ENCODE measurements at places on chromosomes 3 and 15.
A peak's percentile ranks its signal among the peaks of the same experiment; 100 is the strongest.

GRCh38 chr3:54830658-54831057, 97.2 kb downstream of the LRTM1 start:
- DNase-seq = no peak

GRCh38 chr3:124540550-124541211, 189.6 kb upstream of the UMPS start:
- no peak for DNase-seq

- DNase-seq = no peak
Observed at GRCh38 chr15:75620058-75620820, 5.3 kb downstream of the SNUPN start.

- DNase-seq = no peak
Observed at GRCh38 chr15:28979208-28979841, 93.6 kb downstream of the APBA2 start.

GRCh38 chr3:44418549-44418948, 58.9 kb downstream of the ZNF445 start:
- DNase-seq = no peak

- no peak for DNase-seq
Observed at GRCh38 chr3:66625505-66626216, 124.8 kb upstream of the LRIG1 start.

DNA sequence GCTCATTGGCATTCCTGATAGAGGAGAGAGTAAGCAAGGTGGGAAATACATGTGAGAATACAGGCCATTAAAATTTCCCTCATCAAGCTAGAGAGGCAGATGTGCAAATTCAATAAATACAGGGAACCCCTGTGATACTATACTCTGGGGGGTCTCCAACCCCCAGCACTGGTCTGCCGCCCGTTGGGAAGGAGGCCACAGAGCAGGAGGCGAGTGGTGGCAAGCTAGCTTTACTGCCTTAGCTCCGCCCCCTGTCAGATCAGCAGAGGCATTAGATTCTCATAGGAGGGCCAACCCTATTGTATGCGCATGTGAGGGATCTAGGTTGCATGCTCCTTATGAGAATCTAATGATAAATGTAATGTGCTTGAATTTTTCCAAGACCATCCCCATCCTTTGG, 97.1 kb upstream of the PLSCR5 start:
- no peak for DNase-seq

DNA sequence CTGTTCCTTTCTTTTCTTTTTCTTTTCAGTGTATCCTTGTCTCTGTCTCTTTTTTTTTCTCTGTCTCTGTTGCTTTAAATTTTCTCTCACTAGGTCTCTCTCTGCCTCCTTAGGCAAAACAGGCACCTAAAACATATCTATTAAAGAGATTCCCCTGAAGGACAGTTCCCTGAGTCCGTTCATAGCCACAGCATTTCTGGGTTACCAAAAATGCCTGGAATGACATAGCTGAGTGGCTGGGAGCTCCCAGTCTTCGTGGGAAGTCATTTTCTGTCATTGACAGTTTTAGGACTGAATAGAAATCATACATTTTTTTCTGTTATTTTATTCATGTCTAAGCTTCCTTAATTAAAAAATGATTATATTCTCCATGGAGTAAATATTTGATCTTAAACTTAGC, 323.8 kb upstream of the AZI2 start:
- no peak for DNase-seq

- no peak for DNase-seq
Observed at GRCh38 chr3:126256251-126256650, 75.9 kb upstream of the ALDH1L1 start.

DNA sequence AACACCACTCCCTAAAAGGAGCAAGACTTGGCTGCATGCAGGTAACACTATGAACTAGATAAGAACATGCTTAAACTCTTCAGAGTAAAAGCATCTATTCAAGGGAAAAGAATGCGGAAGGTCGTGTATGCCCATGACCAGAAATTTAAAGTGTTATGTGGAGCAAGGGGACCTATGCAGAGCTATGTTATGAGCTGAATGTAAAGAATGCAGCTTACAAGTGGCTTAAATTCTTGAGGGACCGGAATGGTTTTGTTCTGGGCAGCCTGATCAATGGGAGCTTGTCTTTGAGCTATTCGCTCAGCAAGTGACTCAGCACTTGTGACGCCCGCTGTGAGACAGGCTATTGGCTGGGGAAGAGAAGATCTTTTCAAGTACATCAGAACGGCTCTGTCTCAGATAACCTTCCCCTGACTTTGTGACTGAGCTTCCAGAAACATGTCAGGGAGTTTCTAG, 367.5 kb upstream of the THBS1 start:
- no peak for DNase-seq

DNA sequence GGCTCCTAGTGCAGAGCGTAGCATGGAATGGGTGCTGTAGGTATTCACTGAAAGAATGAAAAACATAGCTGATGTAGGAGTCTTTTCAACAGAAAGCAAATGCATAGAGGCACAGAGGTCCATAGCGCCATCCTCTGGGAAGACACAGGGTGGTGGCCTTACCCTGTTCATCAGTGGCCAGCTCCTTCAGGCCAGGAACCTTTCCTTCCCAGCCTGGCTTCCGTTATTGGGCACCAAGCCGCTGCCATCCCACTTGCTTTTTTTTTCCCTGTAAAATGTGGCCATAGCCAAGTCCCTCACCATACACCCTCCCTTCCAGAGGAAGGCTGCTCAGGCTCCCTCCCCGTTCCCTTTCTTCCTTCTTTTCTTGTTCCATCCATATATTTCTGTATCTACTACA, 118.1 kb downstream of the ZNF621 start:
- no peak for DNase-seq

DNA sequence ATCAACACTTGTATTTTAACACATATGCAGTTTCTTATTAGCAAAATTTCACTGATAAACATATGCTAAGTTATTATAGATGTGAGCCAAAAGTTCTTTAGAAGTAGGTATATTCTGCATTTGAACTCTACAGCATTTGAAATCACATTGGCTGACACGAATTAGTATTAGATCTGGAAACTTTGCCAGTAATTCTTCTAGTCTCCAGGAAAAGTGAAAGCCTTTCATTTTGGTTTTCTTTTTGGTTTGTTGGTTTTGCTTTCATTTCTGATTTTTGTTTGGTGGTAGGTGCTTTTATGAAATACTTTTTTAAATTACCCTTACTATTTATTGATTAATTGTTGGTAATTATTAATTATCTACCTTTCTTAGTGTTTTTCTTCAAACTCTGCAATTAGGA, 72.9 kb downstream of the RBMS3 start:
- no peak for DNase-seq

- no peak for DNase-seq
Observed at GRCh38 chr15:79140846-79141570, 50.4 kb upstream of the RASGRF1 start.

DNA sequence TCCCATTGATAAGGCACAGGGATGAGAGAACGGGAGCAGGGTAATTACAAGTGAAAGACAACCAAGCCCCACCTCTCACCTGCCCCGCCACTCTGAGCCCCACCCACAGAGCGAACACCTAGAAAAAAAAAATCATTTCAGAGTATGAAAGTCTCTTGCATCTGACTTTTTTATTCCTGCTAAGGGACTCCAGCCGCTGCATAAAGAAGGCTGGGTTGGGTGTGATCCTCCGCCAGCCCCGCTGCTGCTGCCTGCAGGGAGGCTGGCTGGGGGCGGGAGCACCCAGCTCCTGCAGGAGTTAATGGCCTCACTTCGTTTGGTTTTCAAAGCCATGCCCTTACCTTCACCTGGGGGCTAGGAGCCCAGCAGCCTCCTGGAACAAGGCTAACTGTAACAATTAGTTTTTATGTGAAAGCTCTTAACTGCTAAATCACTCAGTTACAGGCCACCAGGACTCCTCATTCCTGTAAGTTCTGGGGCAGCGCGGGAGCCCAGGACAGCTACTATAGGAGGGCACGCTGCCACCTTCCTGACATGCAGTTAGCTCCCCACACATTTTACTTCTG, 78.0 kb upstream of the SNRPA1 start:
- DNase-seq = no peak

DNA sequence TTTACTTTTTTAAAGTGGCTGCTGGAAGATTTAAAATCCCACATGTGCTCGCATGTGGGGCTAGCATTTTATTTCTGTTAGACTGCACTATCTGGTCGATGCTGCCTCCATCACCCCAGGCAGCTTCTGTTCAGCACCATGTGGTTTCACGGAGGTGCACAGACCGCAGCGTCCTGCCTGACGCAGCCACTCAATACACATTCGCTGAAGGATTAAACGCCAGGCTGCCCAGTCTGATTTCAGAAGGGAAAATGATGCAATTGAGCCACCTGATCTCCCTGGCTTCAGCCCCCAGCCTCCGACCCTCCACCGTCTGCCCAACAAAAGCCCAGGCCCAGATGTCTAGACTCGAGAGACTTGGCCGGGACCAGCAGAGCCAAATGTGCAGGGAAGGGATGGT, 84.5 kb downstream of the MEGF11 start:
- no peak for DNase-seq

GRCh38 chr15:97174886-97175540, 785.5 kb upstream of the ARRDC4 start:
- DNase-seq = no peak

DNA sequence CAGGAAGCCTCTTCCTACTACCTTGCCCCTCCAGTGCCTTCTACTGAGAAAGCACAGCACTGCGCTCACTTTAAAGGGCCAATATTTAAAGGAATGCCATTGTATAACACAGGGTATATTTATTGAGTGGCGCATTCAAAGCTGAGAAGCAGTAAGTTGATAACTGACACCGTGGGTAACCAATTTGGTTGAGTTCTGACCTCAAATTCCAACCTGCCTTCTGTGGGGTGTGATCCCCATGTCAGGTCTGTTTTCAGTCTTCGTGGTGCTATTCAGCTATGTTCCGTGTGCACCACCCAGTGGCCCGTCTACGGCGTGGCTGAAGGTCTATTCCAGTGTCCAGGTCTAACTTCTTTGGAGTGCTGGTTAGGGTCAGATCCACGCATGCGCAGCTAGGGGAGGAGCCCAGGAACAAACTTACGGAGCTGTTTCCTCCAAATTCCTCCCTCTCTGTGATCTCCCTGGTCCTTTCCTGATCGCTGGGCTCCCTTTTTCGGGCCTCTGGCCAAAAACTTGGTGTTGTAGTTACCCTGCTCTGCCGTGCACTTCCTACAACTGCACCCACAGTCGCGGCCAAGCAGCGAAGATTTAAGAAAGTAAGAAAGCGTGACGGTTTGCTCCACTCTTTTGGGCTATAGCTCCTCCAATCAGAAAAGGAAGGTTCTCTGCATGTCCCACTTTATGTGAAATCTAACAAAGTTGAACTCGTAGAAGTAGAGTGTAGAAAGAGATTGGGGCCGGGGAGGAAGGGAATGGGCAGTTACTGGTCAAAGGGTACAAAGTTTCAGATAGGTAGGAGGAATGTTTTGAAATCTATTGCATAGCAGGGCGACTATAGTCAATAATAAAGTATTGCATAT, 7.7 kb downstream of the LRRC2 start:
- peak; percentile 78 for DNase-seq

DNA sequence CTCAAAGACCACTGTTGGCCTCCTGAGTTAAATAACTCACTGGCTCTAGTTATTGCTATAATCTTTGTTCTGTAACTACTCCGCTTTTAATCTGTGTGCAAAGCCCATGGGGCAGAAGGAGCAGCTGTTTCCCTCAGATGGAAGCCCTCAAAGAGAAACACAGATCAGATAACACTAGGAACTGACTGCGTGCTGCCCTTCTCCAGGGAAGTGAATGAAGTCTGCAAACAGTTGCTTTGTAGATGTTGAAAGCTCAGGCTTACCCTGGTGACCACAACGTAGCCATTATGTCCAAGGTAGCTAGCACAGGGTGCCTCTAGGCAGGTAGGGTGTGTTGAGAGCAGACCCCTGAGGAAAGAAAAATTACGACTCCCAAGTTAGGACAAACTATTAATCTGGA, 152.3 kb upstream of the STAC start:
- no peak for DNase-seq

DNA sequence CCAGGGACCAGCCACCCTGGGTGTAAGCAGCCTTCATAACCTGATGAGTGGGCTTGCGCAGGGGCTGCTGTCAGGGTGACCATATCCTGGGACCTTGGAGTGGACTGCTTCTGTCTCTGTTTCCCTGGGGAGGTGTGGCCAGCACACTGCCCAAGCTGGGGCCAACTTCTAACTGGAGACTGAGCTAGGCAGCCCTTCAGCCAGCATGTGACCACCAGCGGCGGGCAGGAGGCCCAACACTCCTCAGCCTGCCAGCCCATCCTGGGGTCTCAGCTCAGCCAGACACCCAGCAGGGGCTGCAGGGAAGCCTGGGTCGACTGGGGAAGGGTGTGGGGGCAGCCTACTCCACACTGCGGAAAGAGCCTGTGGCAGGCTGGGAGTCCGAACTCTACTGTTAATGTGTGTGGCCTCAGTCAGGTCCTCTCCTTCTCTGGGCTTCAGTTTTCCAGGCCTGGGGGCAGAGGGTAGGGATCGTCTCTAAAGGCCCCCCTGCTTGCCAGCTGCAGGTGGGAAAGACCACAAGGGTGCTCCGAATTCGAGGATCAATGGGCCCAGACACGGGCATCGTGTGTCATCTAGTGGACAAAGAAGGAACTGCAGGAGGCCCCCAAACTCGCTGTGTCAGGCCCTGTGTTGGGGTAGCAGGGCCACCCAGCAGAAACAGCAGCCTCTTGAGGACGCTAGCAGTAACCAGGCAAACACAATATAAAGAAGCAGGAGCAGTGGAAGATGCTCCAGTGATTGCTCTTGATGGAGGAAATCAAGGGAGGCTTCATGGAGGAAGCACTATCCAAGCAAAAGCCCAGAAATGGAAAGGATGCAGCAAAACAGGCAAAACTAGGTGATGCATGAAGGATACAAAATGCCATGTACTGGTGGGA, 2.0 kb upstream of the SEMA3G start:
- peak; percentile 87 for DNase-seq

GRCh38 chr15:75599401-75599800, 20.3 kb upstream of the PTPN9 start:
- no peak for DNase-seq

GRCh38 chr3:189517981-189518380, 113.2 kb upstream of the TP63 start:
- DNase-seq = no peak

GRCh38 chr15:74490339-74490689, 29.4 kb upstream of the UBL7 start:
- no peak for DNase-seq

- no peak for DNase-seq
Observed at GRCh38 chr15:87489902-87490665, 766.5 kb downstream of the NTRK3 start.

- DNase-seq = no peak
Observed at GRCh38 chr15:41013691-41014414, 60.6 kb downstream of the CHAC1 start.

DNA sequence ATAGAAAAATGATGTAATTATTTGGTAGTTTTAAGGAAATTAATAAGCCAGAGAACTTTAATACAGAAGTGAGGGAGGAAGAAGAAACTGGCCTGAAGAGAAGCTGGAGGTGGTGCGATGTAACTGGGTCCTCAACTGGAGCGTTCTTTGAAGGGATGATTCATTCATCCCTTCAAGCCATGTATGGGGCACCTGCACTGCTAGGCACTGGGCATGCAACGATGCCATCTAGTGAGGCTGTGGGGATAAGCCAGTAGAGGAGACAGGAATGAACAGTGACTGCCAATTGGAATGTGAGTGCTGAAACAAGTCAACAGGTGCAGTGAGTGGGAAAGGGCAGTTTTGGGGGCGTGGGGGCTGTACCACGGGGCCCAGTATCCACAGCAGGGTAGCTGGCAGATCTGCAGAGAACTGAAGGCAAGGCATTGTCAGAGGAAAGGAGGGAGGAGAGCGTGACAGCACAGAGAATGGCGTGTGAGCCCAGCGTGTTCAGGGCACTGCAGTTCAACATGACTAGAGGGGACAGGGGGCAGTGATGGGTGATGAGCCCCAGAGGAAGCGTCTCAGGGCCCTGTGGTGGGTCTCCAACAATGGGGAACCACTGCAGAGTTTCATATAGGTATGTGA, 3.8 kb upstream of the KIF23 start:
- DNase-seq = no peak

Data from KG1 (cell line).